Cerebellum (tissue), 4 donors: ENCODE measurements at places on chromosomes 4 and X.

GRCh38 chr4:18106620-18107019 is 85.1 kb upstream of the LCORL start:
- DNase-seq, result no peak

DNA sequence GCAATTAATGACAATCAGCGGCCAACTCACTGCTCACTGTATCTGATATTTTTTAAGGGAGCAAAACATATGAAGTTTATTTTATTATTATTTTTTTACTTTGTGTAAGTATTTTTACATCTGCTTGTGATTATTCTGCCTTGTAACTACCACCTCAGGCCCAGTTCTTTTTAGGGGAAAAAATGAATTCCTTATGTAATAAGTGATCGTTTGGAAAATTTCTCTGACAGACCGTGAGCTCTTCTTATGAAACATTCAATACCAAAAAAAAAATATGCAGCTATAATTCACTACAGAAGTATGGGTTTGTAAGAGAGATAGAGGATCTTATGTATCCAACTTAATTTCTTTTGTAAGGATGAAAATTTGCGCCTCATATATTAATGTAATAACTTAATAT is 33.5 kb upstream of the STOX2 start:
- no peak for DNase-seq

DNA sequence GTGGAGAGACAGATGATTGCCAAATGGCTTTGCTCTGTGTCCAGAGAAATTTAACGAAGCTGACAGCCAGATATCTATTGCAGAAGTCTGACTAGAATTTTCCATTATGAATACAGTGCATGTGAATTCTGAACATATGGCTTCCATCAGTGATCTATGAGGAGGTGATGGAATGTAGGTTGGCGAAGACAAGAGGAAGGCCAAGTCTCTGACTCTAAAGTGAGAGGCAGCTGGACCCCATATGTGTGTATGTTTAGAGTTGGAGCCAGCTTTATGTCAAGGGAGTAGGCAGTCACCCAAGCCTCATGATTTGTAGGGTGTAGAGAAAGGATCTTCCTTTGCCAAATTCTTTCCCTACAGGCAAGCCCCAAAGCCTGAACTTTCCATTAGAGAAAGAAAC is 76.2 kb upstream of the TEX13D start:
- DNase-seq, result no peak

DNA sequence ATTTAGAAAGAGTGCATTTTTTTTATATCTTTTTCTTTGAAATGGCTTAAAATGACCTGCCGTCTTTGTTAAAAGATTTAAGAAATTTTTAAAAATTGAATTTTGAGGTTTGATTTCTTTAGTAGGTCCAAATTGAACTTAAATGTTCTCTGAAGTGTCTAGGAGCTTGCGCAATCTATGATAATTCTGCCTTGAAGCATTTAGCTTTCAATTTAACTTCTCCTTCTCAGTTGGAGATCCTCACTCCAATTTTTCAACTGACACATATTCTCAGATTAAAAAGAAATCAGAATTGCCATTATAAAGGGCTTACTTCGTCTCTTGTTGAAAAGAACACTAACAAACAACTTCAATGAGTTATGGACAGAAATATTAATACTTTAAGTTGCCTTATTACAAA is 273.5 kb downstream of the TMA16 start:
- no peak for DNase-seq

DNA sequence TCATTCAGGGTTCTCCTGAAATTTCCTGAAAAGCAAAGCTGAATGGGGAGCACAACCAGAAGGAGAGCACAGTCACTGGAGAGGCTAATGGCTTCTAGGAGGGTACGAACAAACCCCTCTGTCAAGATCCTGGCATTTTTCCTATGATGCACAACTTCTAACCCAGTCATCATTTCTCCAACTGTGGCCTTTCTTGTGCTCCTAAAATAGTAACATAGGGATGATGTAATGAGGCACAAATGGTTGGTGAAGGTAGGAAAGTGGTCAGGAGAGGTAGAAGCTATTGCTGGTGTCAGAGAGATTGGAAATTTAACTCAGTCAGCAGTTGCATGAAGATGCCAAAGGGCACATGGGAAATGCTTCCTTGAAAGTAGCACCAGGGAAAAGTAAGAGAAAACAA is 52.7 kb downstream of the SLC10A7 start:
- DNase-seq, result no peak

DNA sequence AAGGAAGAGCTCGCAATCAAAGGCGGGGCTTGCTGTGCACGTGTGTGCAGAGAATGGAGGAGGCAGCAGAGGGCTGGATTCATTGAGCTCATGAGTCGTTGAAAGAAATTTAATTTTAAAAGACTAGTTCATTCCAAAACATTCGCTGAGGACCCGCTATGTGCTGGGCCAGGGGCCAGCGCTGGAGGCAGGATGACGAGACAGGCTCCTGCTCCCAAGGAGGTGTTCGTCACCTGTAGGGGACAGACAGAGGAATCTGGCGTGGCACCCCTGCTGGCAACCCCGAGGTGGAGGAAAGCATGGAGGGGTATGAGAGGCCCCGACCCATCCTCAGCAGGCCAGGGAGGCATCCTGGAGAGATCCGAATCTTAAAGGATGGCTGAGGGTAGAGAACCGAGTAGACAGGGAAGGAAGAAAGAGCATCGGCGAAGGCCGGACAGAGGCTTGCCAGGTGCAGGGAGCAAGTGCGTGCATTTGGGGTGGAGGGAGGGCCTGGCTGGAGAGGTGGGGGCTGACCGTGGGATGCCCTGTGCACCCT is 96.4 kb downstream of the CPZ start:
- DNase-seq, result no peak

DNA sequence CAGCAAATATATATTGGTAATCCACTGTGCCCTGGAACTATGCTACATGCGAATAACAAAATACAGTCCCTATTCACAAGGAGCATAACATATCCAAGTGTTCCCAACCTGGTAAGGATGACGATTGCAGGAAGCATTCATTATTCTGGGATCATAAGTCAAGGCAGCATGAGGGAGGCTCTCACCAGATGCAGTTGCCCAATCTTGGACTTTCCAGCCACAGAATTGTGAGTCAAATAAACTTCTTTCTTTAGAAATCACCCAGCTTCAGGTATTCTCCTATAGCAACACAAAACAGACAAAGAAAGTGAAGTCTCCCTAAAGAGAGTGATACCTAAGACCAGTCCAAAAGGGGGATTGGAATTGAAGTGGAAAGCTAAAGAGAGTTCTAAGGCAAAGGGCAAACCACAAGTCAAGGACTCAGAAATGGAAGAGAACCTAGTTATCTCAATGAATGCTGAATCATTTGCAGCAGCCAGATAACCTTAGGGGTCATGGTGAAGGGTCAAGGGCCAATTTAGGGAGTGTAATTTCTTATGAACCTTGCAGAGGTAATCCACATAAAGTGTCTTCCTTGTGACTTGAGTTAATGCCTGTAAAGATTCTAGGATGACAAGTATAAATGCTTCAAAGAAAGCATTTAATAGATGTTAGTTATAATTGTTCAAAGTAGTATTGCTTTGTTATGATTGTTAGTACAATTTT is 103.1 kb upstream of the PCDH7 start:
- DNase-seq, result no peak

DNA sequence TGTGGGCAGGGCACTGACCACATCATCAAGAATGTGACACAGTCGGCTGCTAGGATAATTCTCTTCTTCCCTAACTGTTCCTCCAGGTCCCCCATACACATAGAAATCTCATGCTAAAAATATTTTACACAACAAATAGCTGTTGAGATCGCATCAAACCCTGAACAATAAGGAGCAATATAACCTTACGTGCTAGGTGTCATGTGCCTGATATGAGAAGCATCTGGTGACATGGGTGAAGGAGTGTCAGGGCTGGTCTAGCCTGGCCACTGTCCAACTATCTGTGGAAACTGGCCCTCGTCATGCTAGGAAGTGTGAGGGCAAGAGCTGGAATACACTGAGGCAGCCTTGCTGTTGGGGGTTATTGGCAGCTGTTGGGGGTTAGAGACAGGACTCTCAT is 167.3 kb upstream of the PGRMC2 start:
- no peak for DNase-seq
